ENCODE measurements at places on chromosomes 3 and 15. TPM values are rescaled to one million over a fixed set of nuclear protein-coding genes. Genes with fewer than 3 reads are reported as not detected.

Gene MTHFS
- 8.7 TPM for total RNA-seq

Gene WNT5A
- total RNA-seq, result 2.0 TPM

Gene MEX3B
- total RNA-seq, result 11.6 TPM

GRCh38 chr3:134799393-134799792 is 4.3 kb downstream of the EPHB1 start:
- DNase-seq, result no peak

- DNase-seq, result peak; percentile 1
Observed at GRCh38 chr15:28021281-28022039, 77.7 kb downstream of the OCA2 start.
